ENCODE measurements at places on chromosomes 3 and 15.

DNA sequence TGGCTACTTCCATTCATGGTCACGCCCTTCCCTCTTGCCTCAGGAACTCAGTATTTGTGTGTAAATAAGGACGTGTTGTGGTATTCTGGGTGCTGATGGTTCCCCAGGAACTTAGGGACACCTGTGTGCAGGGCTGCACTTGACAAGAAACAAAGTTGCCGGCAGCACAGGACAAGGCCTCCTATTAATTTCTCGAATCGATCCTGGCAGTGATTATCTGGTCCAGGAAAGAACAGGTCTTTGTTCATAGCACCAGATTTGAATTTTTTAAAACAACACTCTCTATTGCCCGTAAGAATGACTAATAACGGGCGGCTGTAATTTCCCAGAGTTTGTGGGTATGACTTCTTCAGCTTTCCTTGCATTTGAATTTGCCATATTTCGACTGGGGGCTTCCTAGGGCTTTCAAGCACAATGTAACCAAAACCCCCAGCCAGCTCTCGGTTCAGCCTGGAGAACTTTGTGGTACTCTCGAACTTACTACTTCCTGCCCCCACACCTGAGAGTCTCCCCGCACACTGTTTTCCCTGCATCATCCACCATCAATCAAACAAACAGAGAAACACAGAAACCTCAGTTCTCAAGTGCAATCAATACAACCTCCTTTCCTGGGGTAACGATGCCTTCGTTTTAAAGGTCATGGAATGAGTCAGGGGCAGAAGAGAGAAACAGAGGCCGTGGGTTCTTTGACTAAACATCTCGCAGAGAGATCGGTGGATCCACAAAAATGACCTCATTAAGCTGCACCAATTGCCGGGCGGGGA lies 241.7 kb upstream of the ICE2 start:
- DNase-seq, result no peak

DNA sequence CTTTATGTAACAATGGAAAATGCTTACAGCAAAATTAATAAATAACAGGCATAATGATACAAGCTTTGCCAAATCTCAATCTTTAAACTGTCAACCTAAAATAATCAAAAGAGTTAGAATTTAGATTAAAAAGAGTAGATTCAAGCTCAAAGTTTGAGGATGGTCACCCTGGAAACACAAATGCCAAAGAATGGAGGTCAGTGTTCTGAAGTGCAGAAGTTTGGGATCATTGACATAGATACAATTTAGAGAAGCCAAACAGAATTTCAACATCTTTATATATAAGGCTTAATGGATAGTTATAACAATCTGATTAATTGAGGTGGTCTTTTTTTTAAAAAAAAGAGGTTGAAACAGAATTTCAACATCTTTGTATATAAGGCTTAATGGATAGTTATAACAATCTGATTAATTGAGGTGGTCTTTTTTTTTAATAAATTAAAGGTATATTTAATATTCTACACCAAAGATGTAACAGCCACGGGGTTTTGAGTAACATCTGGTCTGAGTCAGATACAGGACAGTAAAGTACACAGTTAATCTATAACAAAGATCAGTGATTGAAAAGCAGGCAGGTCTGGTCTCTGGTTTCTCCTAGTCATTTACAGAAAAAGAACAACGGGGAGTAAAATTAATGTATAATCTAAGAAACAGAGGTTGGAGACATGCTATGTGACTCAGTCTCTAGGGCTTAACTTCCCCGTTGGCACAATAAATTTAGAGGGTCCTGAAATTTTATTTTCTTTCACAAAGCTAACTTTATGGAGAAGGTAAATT lies 490.7 kb downstream of the GBE1 start:
- no peak for DNase-seq

DNA sequence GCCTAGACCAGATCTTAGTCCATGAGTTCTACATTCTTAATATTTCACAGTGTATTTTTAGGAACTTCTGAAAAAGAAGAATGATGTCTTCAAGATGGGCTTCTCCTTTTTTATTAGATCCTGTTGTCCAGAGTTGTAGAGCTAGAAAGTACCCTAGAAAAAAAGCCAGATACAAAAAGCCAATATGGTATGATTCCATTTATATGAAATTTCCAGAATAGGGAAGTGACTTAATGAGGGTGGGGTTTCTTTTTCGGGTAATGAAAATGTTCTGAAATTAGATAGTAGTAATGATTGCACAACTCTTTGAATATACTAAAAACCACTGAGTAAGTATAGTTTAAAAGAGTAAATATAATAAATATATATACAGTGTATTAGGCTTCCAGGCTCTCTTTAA lies 116.9 kb downstream of the NFKBIZ start:
- DNase-seq, result no peak

DNA sequence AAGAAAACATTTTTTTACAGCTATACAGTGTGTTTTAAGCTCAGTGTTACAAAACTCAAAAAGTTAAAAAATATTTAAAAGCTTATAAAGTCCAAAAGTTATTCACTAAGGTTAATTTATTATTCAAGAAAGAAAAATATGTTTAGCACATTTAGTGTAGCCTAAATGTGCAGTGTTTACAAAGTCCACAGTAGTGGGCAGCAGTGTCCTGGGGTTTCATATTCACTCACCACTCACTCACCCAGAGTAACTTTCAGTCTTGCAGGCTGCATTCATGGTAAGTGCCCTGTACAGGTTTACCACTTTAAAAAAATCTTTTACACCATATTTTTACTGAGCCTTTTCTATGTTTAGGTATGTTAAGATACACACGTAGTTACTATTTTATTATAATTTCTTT lies 300.2 kb upstream of the TRIM42 start:
- no peak for DNase-seq

DNA sequence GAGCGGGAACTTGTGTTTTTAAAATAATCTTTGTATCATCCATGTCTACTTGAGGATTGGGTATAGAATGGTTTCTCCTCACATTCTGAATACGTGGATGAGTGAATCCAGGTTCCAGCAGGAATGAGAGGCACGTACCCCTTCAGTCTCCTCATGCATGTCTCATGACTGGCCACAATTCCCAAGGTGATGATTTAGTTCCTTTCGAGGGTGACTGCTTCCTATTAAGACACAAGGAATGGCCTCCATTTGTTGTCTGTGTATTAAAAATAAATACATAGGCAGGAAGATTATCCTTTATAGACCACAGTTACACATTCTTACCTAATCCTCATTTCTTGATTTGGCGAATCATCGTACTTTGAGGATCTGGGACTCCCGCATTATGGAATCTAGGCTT lies 217.0 kb upstream of the LRIG1 start:
- no peak for DNase-seq

GRCh38 chr15:72737061-72737460 lies 46.5 kb downstream of the ADPGK start:
- no peak for DNase-seq

GRCh38 chr3:49591615-49592014 lies 37.3 kb downstream of the BSN start:
- no peak for DNase-seq

- DNase-seq, result no peak
Measured at GRCh38 chr3:23633261-23633960, 172.3 kb upstream of the UBE2E1 start.

GRCh38 chr15:82304778-82305090 lies 42.1 kb downstream of the SAXO2 start:
- DNase-seq, result no peak

- DNase-seq, result no peak
Measured at GRCh38 chr3:65714134-65714533, 324.6 kb downstream of the MAGI1 start.

DNA sequence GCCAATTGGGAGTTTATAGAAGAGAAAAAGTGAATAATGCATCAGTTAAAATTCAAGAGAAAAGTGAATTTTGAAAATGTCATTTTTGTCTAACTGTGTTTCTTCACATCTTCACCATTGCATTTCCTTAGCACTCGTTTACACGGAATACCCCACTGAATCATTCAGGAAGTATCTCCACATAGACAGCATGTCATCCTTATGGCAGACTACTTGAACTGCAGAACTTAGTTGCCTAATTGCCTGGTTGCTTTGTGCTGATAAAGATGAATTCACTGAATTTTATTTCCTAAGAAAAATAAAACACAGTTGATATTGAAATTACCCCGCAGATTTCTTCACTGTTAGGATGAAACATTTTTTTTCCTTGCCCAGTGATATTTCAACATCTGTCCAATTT lies 627.1 kb downstream of the ROBO1 start:
- no peak for DNase-seq

DNA sequence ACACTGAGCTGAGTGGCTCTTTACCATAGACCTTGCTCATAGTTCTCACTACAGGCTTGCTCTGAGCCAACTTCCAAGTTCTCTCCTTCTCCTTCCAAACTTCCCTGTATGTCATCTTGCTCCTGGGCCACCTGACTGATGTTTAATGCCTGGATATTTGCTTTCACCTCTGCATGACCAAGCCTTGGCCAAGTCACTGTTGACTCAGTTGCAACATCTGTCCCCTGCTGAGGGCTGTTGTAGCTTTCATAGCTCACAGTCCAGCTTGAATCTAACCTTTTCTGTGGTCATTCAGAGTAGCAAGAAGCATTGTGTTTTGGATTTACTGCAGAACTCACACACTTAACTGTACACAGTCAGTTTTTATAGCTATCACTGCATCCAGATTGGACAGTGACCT lies 171.8 kb upstream of the ROPN1 start:
- no peak for DNase-seq

Measured in COLO829 (cell line).